CD4-positive, alpha-beta T cell (primary cell): ENCODE measurements at places on chromosomes 2 and 18. TPM values are rescaled to one million over a fixed set of nuclear protein-coding genes. Genes with fewer than 3 reads are reported as not detected.

Gene HOXD10
- not detected for total RNA-seq

Gene CAPN14
- total RNA-seq: 0.20 TPM

Gene PER2
- 38.2 TPM for total RNA-seq

Gene MATN3
- total RNA-seq: not detected

Gene PLEK
- 6.3 TPM for total RNA-seq

Gene PSTPIP2
- 5.9 TPM for total RNA-seq

Gene SLC35G4
- not detected for total RNA-seq

Gene ERICH2
- not detected for total RNA-seq

Gene KCNJ3
- total RNA-seq: not detected

DNA sequence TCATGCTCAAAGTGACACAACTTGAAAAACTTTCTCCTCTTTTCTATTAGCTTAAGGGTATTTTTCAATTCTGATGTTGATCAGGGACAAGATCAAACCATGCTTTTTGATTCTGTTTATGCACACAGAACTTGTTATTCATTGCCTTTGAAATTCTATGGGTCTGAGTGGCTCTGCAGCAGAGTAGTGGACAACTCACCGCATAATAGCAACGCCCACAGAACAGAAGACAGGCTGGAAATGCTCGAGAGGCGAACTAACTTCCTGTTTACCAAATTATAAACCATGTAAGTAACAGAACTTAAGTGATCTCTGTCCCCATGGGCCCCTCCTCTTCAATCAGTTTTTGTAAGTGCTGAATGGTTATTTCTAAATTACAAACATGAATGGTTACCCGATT, 131.2 kb downstream of the CBLN2 start:
- no peak for DNase-seq

GRCh38 chr2:241010531-241011295, 12.3 kb downstream of the SNED1 start:
- DNase-seq: peak; percentile 31

DNA sequence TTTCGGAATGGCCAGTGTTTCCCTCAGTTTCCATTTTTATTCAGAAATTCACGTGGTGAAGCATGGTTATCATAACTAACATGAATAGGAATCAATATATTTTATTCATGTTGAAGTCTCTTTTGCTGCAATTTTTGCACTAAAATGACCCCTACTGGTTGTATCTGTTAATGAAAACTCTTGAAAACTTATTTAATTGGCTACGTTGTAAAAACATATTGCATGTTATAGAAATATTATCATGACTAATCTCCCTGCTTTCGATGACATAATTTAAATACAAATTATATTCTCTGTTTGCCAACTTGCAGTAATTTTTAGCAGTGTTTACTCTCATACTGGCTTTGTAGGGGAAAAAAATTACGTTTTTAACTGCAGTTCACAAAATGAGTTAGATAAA, 3.5 kb downstream of the CRIM1 start:
- no peak for DNase-seq

GRCh38 chr18:11955239-11956029, 25.9 kb upstream of the IMPA2 start:
- no peak for DNase-seq

- no peak for DNase-seq
Measured at GRCh38 chr18:59729781-59730180, 32.6 kb upstream of the CCBE1 start.

- DNase-seq: no peak
Measured at GRCh38 chr2:217759991-217760390, 242.8 kb downstream of the TNS1 start.

DNA sequence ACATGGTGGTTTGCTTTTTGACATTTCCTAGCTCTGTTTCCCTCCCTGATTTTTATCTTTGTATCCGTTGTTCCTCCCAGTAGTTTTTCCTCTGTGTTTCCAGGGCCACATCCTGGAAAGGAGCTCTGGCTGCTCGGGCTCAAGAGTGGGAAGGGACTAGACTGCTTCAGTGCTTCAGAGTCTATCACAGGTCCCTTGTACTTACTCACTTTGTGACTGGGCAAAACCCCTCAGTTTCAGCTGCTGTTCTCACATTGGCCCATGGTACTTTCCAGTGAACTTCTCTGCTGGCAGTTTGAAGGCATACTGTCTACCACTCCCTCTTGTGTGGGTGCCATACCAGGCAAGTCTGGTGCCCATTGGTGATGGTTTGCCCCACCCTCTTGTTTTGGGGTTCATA, 7.5 kb upstream of the STAMBP start:
- DNase-seq: no peak

GRCh38 chr2:16069933-16070647, 129.7 kb downstream of the MYCN start:
- DNase-seq: no peak

- no peak for DNase-seq
Measured at GRCh38 chr2:11134349-11134748, 20.9 kb upstream of the SLC66A3 start.

DNA sequence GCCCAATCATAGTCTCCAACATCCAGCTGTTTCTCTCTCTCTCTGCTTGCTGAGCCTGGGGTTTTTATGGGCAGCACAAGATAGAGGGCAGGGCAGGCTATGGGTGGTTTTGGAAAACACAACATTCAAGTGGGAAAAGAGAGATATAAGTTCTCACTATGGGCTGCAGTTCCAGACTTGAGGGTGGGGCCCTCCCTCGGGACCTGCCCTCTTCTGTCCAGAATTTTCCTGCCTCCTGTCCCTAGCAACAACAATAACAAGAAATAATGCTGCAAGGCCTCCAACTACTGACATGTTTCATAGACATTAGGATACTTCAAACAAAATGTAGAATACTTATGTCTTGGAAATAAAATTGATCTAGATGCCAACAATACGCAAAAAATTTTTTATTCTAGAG, 107.8 kb downstream of the C18orf54 start:
- DNase-seq: no peak

- no peak for DNase-seq
Measured at GRCh38 chr2:178110681-178111080, 1.6 kb upstream of the RBM45 start.

DNA sequence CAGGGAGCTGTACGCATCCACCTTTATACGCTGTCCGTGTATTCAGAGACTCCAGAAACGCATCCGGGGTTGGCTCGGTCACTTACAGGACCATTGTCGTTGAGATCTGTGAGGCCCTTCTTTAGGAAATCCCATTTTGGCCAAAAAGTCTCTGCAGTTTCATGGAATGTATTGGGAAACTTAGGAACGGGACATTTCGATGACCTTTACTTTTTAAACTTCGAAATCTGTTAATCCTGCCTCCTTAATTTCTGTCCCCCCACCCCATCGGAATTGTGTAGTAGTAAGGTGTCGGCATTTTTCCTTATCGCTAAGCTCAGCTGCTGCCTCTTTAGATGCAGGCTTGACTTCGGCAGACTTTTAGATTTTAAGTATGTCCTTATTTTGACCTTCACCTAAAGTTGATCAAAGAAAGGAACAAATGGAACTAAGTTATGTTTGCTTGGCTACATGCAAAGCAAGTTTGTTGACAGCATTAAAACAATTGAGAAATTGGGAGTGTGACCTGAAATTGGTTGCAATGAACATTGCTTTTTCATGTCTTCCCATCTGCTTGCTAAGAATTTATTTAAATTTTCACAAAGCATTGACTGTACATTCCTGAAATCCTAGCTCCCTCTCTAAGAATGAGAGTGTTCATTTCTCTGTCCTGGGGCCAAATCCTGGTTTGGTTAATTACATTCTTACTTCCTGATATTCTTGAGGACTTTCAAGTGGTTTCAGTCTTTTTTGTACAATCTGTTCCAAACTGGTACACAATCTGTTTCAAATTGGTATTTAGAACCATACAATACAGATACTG, 884 bp upstream of the RAPH1 start:
- DNase-seq: no peak

DNA sequence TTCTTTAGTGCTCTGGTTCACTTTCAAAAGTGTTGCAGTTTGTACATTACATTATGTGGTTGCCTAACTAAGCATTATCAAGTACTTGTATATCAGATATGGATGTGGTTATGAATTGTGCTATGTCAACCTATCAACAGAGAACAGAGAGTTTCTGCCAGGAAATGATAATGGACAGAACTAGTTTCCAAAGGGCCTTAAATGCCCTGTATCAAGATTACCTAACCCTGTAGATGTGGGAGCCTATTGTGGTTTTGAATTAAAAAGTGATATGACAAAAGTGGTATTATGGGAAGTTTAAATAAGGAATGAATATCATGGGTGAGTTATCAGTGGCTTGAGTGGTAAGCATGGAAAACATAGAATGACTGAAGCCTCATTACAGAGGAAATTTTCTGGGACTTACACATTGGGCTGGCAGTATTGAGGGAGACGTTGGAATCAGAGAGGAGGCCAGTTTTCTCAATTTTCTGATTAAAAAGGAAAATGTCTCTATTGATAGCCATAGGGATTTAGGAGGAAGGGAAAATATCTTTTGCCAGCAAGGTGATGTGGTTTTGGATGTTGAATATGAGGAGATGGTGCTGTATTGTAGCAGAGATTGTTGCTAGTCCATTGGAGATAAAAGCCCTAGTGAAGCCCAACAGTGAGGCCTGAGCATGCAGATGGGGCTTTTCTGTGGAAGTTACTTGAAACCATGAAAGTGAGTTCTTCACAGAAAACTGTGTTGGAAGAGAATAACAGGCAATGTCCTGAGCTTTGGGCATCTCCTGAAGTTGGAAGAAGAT, 140.7 kb downstream of the TTC27 start:
- no peak for DNase-seq

DNA sequence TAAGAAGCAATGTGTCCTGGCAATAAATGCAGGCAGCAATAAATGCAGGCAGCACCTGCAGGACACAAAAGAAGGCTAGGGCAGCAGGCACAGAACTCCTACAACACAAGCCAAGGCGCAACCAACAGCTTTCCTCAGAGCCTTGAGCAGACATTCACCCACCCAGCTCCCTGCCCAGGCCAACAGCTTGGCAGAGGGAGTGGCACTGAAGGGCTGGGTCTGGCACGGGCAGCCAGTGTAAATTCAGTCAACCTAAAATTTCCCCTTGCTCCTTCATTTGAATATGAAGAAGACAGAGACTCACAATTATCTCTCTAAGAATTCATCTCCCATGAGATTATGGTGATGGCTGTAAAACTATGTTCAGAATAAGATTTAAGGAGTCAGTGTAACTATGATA, 35.4 kb downstream of the AAK1 start:
- no peak for DNase-seq

DNA sequence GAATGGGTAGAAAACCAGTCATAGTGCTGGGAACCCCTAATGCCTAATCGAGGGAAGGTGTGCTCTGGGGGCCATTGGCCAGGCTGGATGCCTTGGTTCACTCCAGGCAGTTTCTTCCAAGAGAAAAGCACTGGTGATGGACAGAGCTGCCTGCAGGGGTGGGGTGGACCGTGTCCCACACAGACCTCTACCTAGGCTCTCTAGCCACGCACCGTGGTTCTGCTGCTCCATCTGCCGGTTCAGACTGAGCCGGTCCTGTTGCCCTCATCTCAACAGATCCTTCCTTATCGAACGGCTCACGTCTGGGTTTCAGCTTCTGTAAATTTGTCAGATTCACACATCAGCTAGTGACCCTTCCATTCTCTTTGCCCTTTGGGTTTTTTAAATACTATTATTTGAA, 46.4 kb downstream of the RALB start:
- DNase-seq: no peak

- no peak for DNase-seq
Measured at GRCh38 chr2:18301421-18302139, 258.9 kb downstream of the RDH14 start.
